ENCODE measurements at places on chromosomes 7 and 10.

DNA sequence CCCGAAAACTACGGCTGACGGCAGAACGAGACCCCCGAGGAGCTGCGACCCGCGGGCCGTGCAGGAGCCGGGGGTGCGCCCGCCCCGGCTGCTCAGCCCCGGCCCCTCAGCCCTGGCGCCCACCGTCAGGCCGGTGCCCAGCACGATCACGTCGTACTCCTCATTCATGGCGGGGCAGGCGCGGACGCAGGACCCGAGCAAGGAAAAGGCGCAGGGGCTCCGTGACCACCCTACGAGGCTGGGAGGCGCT lies 218 bp downstream of the GDI2 start:
- DNase-seq = no peak

DNA sequence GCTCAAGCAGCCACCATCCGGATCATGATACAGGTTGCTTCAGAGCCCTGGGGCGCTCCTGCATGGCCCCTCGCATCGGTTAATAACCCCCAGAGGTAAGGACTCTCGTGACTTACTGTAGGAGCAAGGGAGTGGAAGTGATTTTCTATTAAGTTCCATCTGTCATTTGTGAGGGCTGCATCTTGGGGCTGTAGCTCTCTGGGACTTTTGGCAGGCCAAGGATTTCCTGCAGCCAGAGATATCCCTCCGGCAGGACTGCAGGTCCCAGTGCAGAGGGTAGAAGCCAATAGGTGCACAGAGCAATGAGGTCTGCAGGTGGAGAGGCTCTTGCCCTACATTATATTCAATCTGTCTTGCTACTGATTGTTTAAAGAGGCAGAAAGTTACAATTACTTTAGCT lies 356.8 kb upstream of the ADARB2 start:
- DNase-seq = no peak

GRCh38 chr10:75029857-75030256 lies 81.6 kb upstream of the SAMD8 start:
- DNase-seq = no peak

DNA sequence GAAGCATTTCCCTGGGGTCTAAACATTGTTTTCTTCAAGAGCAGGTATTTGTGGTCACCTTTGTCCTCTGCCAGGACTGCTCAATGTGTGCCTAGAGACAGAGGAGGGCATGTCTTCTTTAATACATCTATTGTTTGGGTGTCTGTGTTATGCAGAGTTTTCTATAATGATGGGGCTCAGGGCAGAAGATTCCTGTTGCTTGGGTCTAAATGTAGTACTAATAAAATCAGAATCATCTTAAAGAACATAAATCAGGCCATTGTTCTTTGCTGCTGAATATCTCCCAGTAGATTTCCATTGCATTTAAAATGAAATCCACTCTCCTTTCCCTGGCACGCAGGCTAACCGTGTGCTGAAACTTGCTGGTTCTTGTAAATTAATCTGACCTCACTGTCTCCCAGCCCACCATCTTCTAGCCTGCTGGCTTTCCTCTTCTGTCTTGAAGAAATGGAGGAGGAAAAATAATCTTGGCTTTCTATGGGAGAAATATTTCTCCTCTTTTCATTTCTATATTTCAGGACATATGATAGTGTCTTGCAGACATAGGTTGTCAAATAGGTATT lies 1396.8 kb downstream of the GATA3 start:
- DNase-seq = no peak

- no peak for DNase-seq
These were observed 483.0 kb upstream of the SORCS1 start for GRCh38 chr10:107647462-107647861.

Measured in stimulated activated CD4-positive, alpha-beta T cell treated with anti-CD3 and anti-CD28 coated beads, Interleukin-4, amount 100 ng/mL, for 1 hour (primary cell).